ENCODE measurements at places on chromosomes 6 and 20. TPM values are rescaled to one million over a fixed set of nuclear protein-coding genes. Genes with fewer than 3 reads are reported as not detected.

The LAMA5 gene
- 72.6 TPM for total RNA-seq

DNA sequence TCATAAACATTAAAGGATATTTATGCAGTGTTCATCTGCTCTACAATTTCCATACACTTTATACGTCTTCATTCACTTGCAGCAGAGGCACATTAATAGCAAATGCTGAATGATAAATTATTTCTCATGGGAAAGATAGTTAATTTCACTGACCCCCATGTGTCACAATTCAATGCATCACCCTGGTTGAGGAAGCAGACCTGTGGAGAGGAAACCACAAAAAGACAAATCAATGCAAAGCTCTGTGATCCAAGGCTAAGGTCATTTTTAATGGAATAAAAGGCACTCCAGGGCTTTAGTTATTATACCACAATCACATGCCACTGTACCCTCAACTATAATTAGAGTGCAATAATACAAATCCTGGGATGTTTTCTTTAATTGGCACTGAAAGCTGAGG lies 40.3 kb upstream of the TENT5A start:
- no peak for DNase-seq

DNA sequence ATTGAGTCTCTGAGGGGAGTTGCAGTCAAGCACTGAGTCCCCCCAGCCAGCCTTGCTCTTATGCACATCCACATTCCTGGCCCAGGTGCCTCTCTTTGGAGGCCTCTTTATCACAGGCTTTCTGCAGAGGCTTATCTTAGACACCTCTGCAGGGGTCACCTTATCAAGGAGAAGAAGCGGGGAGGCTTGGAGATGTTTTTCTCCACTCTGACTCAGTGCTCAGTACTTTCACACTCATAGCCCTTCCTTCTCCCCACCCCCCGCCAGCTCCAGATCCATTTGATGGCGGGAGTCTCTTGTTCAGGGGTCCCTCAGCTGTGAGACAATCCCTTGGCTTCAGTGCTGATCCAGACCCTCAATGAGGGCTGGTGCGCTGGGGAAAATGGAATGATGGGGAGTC lies 132.1 kb upstream of the TSHZ2 start:
- no peak for DNase-seq

The PLCB4 gene
- total RNA-seq: 3.1 TPM

DNA sequence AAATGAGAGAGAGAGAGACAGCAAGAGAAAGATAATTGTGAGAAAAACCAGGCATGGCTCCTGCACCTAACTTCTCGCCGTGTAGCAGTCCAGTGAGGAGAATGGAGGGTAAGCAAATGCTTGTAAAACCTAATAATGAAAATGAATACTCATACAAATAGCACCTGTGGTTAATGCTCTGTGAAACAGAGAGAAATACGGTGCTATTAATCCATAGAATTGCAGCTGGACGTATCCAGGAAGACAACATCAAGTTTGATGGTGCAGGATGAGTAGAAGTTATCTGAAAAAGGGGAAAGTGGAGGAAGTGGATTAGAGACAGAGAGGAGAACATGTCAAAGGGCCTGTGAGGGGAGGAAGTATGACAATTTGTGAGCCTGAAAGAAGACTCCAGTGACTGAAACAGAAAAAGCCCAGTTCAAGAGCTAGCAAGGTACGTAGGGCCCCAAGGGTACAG lies 89.4 kb upstream of the PAK5 start:
- no peak for DNase-seq

DNA sequence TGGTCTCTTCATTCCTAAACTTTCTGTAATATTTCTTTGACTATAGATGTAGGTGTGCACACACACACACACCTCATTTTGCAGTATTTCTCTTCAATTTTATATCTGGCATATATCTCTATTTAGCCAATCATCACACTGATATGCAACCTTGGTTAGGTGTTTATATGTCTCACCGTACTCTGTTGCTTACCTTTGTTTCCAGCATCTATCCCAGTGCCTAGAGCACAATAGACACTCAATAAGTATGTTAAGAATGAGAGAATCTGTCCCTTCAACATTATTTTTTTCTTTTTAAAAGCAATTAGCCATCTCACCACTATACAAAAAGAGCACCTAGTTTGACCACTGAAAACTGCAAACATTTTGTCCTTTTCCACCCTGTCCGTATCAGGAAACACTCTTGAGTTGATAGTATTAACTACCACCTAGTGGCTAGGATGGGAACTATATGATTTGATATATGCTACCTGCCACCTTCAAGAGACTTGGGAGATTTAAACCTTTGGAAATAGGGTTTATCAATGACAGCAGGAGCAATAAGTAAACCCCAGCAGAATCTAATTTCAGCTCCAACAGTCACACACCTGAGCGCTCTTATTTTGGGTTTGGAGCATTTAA lies 48.7 kb upstream of the RSPO3 start:
- DNase-seq: peak; percentile 36

DNA sequence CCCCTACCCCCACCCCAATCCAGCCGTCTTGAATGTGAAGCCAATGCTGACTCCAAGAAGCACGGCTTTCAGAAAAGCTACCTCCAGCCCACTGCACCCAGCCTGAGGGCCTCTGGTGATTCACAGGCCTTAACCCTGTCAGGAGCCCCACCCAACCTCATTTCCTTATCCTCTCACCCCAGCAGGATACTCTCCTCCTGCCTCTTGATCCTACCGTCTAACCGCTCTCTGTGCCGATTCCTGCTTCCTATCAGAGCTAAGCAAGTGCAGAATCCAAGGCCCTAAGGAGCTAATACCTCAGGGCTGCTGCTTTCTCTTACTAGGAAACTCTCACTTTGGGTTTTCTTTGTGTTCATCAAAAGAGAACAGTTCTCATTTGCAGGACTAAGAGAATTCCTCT lies 47.2 kb downstream of the TRERF1 start:
- peak; percentile 73 for DNase-seq

The ZBTB2 gene
- total RNA-seq: 16.5 TPM

The BACH2 gene
- 1.4 TPM for total RNA-seq

DNA sequence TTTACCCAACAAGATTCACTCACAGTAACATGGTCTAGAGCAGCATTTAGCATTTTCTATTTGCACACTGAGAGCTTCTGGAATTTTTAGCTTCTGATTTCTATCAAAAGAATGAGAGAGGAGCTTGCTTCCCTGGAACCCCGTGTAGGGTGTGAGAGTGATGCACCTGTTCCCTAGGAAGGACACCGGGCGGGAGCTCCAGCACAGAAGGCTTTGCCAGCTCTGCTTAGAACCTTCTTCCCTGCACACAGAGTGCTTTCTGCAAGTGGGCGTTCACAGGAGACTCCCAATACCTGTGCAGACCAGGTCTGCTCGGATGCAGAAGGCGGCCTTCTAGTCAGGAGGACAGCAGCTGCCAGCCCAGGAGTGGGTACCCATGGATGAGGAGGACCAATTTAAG lies 217.3 kb downstream of the TBXT start:
- DNase-seq: no peak

DNA sequence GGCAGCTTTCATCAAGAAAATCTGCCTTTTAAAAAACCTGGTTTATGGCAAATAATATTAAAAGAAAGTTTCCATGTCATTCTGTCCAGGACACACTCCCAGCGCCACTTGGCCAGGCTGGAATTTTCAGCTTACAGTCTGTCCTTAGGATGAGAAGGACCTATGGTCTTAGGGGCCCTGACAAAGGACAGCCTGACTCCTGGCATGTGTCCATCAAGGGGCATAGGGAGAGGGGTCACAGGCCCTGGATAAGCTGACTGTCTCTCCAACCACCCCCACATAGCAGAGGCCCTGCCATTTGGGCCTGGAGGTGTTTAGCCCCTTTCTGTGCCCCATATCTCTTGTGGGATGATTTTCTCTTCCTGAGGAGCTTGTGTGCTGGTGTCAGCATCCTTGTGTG lies 60.6 kb downstream of the ADTRP start:
- DNase-seq: no peak

The TREM2 gene
- 0.37 TPM for total RNA-seq

GRCh38 chr20:57888591-57888990 lies 178.8 kb upstream of the PMEPA1 start:
- no peak for DNase-seq

DNA sequence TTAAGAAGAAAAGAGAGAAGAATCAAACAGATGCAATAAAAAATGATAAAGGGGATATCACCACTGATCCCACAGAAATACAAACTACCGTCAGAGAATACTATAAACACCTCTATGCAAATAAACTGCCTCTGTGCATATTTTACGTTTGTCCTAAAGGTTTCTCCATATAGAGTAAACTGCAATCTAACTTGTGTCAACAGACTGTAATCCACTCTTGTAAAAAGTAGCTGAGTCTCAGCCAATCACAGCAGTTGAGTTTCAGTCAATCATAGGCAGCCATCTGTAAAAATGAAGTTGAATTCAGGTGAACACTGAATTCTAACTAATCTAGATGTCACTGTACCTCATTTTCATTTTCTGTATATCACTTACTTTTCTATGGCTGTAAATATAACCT lies 112.2 kb upstream of the SYNCRIP start:
- DNase-seq: no peak

The MYH7B gene
- 0.11 TPM for total RNA-seq

DNA sequence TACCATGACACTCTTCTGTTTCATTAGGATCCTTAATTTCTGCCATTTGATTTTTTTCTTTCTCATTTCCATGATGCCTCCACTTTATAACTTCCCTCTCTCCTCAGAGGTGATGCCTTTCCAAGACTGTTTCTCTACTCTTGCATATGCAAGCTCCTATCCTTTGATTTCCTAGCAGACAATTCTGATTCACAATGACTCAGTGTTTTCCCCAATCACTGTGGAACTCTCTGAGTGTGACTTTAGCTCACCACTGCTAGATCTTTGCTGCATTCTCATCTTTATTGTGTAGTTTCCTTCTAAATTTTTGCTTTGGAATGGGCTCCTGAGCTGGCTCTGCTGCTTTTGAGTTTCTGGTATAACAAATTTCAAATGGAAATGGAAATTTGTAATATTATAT lies 184.9 kb downstream of the TINAG start:
- DNase-seq: peak; percentile 90

DNA sequence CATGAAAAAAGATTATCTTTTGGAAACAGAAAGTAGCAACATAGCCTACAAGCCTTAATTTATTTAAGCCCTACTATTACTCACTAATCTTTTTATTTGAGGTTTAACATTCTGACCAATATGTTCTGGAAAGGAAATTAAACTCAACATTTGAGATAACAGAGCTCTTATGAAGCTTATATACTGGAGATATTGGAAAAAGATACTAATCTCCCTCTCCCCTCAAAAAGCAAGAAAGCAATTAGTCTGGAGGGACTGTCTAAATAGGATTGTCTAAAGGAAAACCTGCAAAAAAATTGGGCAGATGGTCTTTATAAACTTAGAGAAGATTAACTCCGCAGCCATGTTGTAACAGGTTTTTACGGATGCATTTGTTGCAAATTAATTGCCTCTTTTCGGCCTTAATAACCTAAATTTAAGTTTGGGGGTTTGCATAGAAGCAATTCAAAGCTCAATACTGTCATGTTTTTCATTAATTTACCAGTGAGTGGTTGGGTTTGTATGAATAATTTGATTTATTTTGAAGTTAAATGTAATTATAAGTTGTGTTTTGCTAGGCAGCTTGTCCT lies 79.1 kb downstream of the SHLD1 start:
- DNase-seq: no peak

The MLN gene
- not detected for total RNA-seq

- peak; percentile 24 for DNase-seq
Observed at GRCh38 chr6:89237158-89237557, 20.0 kb upstream of the GABRR1 start.

- DNase-seq: peak; percentile 87
Observed at GRCh38 chr20:5191829-5192569, 65.2 kb downstream of the CDS2 start.

GRCh38 chr20:25191051-25191450 lies 4.5 kb upstream of the ENTPD6 start:
- DNase-seq: no peak

The ANKRD66 gene
- not detected for total RNA-seq

The RAET1L gene
- total RNA-seq: 1.1 TPM

DNA sequence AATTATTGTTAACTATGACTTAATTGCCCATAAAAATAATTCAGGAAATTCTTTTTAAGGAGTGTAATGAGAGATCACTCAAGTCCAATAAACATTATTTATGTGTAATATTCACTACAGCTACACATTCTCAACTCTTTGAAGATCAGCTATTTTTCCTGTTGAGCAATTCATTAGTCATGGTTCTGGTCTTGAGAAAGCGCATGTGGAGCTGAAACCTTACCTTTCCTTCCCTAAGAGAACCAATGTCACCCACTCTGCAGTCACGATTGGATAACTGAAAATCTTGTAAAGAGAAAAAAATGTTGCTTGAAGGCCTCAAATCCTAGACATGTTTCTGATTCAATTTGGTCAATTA lies 736.9 kb upstream of the MARCKS start:
- peak; percentile 96 for DNase-seq

DNA sequence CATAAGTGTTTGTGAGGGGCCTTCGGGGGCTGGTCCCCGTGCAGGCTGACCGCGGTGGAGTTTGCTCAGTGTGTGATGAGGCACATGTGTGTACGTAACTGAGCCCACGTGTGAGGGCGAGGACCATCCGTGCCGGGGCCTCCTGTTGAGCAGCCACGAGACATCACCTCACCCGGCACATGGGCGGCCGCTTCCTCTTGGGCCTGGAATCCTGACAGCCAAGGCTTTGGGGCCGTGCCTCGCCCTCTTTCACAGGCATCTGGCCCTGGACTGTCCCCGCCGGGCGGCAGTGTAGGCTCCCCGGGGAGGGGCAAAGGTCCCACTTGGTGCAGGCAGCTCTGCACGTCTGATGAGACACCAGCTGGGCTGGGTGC lies 202.3 kb downstream of the DLL1 start:
- DNase-seq: no peak

DNA sequence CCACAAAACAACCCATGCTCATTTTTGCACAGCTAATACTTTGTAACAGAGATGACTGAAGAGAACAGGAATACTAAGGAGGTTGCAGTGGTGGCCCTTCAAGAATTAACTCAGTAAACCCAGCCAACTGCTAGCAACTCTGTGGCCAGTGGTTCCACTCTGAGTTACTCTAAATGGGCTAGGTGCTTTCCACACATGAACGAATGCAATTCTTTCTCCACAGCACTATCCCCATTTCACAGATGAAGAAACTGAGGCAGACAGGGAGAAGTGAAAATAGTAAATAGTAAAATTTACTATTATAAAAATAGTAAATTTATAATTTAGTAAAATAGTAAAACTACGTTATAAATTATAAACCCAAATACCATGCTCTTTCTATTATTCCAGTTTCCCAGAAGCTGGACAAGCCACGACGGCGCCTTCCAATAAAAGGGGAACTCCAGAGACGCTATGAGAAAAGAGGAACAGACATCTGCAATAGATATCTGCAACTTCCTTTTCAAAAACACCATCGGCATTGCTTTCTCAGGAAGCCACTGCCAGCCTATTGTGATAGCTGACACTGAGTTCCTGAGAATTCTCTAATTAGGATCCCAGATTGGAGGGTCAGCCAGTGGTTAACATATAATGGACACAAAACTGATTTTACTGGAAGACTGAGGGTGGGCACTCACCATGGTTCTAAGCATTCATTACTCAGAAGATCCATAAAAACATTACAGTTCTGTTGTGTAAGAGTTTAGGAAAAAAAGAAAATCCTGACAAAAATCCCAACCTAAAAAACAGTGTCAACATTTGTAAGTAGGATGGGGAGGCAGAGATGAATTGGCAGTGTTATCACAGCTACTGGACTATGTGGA lies 16.2 kb downstream of the FKBP1A start:
- no peak for DNase-seq
